Stimulated activated CD4-positive, alpha-beta T cell treated with anti-CD3 and anti-CD28 coated beads, Interleukin-15, amount 100 ng/mL, for 1 hour (primary cell): ENCODE measurements at places on chromosomes 12 and 14.

DNA sequence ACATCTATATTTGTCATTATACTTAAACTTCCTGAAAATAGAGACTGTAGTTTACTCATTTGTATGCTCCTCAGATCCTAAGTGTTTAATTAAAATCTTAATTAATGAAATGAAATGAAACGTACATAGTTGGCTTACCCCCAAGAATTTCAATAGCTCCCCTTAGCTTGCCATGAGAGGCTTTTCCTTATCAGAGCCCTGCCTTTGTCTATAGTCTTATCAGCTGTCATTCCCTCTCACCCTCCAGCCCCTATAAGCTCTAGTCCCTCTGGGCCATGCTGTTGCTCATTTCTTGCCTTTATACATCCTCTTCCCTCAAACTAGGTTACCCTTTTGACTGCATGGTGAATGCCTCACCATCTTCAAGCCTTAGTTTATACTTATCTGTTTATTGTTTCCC lies 1.1 kb upstream of the RTRAF start:
- no peak for DNase-seq

DNA sequence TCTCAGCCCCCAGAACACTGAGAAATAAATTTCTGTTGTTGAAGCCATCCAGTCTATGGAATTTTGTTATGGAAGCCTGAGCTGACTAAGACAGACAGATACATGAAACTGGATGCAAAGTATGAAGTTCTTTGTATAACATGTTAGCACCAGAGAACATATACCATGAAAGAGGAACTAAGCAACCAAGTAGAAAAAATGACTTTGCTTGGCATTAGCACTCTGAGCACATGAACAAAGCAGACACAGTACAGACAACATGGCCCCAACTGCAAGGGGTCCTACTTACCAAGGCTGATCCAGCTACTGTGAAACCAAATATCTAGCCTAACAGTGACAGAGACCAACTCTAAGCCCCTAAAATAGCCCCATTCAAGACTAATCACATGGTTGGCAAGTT lies 13.8 kb downstream of the EXOC5 start:
- no peak for DNase-seq

DNA sequence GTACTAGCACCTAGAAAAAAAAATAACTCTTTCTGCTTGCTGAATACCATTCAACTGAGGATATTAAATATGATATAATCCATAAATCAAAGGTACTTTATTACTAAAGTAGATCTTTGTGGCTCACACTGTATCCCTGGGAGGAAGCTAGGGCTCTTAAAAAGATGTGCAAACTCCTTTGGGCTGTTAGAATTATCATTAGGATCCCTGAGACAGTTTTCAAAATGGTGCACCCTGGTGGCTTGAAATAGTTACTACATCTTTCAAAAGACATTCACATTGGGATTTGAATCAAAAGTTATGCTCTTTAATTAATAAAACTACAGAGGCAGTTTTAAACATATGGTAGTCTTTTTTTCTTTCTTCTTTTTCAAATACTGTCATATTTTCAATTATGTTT lies 228.5 kb upstream of the G2E3 start:
- no peak for DNase-seq

DNA sequence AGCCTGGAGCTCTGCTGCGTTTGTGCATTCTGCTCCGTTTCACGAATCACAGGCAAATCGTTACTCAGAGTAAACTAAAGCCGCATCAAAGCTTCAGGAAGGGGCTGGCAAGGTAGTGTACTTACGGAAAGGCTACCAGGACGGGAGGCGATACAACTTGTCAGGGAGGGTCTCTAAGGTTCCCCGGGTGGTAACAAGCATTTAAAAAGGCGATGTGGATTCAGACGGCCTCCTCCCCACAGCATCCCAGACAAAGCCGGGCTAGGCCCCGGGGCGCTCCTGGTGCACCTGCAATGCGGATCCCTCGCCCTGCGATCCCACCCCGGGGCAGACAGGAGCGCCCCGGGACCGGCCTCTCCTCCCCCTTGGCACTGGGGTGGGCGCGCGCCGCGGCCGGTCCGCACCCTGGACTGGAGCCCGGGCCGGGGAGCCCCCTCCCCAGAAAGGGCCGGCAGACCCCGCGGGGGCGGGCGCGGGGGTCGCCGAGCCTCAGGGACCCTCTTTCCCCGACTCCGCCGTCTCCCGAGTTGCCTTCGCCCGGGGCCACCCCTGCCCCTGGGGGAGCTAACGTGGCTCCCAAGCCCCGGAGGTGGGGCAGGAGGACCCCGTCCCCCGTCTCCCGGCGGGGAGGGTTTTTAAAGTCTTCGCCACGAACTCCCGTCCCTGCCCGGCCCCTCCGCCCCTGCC lies 718 bp downstream of the CCDC92 start:
- DNase-seq, result peak; percentile 19

GRCh38 chr14:33362934-33363333 lies 424.3 kb downstream of the NPAS3 start:
- DNase-seq, result no peak
